ENCODE measurements at places on chromosomes 6 and 20.
A peak's percentile ranks its signal among the peaks of the same experiment; 100 is the strongest.

DNA sequence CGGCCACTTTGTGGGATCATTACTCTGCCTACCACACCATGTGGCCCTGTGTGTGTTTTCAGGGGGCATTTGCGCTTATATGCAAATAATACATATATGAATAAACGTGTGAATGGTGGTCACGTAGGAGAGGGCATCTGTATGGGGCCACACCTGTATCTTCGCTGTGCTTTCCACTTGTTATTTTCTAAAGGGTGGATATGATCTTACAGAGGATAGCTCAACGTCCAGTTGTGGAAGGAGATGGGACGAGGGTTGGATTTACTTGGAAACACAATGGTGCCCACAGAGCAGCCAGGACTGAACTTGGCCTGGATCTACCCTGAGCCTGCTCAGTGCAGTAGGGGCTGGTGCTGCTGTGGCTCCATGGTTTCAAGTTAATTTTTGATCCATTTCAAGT lies 93.3 kb downstream of the YTHDF1 start:
- no peak for DNase-seq

- DNase-seq, result no peak
Measured at GRCh38 chr20:48451401-48451800, 376.4 kb downstream of the PREX1 start.

DNA sequence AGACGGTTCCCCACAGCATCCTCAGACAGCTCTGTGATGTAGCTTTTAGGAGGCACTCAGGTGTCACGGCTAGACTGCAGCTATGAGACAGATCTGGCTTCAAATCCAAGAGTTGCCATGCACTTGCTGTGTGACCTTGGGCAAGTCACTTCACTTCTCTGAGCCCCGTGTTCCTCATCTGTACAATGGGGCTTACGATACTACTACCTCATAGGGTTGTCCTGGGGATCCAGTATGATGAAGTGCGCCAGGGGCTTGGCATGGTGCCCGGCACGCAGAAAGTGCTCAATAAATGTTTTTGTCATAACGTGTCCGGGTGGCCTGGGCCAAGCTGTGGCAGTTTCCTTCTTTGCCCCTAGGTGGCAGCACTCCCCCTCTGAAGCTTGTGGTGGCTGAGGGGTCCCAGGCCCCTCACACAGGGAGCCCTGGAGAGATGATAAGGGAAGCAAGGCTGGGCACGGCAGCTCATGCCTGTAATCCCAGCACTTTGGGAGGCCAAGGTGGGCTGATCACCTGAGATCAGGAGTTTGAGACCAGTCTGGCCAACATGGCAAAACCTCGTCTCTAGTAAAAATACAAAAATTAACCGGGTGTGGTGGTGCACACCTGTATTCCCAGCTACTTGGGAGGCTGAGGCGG lies 19.1 kb upstream of the CHMP4B start:
- DNase-seq, result peak; percentile 76

DNA sequence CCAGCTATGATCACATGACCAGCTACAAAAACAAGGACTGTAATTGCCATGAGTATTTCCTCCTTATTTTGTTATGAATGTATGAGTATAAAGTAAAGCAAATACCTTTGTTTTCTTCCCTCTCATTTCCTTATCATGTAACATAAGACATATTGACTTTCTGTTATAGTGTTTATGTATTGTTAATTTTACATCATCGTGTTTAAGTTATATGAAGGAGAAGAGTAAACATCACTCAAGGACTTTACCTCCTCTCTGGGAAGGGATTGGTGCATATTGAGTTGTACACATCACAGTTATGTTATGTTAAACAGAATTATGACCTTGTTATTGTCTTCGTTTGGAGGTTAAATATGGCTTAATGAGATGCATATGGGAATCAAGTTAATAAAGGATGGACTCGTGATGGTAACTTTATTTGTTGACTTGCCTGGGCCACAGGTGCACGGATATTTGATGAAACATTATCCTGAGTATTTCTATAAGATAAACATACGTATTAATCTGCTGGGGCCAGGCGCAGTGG lies 57.3 kb upstream of the CNKSR3 start:
- no peak for DNase-seq

DNA sequence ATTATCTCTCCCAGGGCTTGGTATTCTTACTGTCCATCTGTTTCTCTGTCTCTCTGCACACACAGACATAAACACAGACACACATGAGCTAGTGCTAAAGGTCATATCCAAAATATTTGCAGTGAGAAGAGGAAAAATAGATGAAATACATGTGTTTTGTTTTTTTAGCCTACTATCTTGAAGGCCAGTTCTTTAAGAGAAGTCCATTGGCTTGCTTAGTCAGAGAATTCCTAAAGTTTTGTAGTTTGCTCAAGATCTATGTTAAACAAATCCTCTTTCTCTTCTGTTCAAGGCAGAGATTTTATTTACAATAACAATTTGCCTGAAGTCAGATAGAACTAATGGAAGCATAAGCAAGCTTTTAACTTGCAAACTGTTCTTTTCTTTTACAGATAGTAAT lies 120.0 kb upstream of the AKIRIN2 start:
- no peak for DNase-seq

DNA sequence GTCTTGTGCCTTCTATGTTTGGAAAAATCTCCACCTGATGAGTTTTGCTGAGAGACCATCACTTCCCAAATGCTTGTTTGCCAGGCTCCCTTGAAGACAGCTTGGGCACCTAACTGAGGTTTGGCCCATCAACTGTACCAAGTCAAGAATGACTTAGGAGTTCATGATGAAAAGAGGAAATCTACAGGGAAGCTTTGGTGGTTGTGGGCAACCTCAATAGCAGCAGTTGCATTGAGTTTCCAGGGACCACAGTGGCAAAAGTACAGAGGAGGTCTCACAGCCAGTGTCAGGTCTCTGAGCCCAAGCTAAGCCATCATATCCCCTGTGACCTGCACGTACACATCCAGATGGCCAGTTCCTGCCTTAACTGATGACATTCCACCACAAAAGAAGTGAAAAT lies 49.7 kb upstream of the PHACTR1 start:
- no peak for DNase-seq

- DNase-seq, result peak; percentile 42
Measured at GRCh38 chr6:15365273-15365687, 119.4 kb downstream of the JARID2 start.

DNA sequence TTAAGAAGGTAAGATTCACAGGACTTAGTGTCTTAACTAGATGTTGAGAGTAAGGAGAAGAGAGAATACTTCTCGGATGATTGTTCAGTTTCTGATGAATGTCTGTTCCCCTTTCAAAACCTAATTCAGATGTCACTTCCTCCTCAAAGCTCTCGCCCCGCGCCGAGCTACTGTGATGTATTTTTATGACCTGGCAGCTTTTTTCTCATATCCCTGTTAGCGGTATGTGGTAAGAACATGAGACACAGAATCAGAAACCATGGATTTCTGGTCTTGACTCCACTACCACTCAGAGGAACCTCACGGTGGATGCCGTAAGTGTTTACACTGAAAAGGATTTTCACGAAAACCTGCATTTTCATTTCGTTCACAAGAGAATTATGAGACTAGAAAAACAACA lies 48.4 kb downstream of the CEP43 start:
- DNase-seq, result peak; percentile 73

DNA sequence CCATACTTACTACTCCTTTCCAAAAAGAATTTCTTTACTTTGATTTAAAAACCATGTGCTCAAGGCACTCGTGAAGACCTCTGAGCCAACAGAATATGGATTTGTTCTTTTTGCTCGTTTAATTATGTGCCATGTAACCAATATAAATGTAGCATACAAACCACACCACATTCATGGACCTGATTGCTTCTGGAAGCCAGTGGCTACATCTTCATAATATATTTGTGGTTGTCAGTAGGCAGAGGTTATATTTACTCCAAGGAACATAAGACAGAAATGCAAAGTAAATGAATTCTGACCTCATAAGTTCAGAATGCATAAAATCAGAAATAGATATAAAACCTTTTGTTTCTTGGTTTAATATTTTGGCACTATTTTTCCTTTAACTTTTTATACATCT lies 373.0 kb downstream of the HDGFL1 start:
- DNase-seq, result no peak

DNA sequence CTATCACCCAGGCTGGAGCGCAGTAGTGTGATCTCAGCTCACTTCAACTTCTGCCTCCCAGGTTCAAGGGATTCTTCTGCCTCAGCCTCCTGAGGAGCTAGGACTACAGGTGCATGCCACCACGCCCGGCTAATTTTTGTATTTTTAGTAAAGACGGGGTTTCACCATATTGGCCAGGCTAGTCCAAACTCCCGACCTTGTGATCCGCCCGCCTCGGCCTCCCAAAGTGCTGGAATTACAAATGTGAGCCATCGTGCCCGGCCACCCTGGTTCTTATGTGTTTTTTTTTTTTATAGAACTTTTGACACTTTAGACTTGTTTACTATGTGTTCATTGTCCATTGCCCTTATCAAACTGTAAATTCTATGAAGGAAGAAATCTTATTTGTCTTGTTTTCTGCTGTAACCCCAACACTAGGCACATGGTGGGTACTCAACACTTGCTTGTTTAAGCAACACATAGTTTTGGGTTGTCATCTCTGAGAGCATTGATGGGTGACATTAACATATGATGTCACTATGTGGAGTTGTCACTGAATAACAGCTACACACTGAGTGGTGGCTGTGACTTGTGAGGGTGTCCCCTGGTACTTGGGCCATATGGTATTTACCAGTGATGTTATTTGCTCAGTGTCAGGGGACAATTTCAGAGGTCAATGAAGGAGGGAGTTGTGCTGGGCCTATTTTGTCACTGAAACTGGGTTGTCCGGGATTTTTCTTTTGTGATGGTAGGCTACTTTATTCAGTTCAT lies 1.5 kb upstream of the PXMP4 start:
- DNase-seq, result no peak

DNA sequence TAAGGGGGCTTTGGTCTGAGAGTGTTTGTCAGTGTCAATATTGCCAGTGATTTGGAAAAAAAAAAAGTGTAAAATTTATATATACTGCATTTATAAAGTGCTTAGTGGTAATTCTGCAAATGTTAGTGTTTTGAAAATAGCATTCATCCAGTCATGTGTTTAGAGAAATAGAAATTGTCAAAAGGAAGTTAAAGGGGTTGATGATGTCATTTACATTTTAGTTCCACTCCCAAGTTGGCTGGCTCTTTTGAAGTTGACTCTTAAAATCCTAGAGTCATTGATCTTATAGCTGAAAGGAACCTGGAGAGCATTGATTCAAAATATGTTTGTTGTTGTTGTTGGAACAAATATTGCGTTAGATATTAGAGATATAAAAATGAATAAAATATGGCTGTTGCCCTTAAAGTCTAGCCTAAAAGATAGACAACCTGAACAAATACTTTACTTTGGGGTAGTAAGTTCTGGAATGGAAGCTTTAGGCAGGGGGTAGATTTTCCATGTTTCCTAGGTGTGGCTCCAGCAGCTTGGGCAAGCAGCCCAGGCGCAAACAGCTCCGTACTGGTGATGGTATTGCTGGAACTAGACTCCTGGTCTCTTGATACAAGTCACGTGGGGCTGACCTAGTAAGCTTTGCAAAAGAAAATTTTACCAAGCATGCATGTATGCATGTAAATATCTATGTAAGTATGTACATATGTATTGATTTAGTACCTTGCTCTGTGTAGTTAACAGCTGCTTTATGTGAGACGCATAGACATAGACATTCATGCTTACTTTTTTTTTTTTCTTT lies 46.3 kb downstream of the HIVEP1 start:
- no peak for DNase-seq

GRCh38 chr6:109799664-109800063 lies 108.6 kb downstream of the FIG4 start:
- no peak for DNase-seq

- no peak for DNase-seq
Measured at GRCh38 chr6:23036406-23036983, 467.1 kb downstream of the HDGFL1 start.

DNA sequence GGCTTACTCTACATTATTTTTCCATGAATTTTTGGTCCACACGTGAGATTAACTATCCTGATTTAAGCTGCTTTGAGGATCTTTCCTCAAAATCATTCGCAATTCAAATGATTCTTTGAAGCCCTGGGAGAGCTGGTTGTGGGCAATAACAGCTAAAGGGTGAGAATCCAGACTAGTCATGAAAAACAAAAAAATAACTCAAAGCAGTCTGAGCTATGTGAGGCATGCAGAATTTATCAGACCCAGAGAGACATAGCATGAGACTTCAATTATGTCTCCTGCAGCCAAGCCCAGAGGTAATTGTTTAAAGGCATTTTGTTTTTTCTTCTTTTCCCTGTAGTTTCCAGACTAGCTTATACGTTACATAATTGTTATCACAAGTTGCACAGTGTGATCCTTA lies 517.3 kb upstream of the PTCHD4 start:
- DNase-seq, result no peak

DNA sequence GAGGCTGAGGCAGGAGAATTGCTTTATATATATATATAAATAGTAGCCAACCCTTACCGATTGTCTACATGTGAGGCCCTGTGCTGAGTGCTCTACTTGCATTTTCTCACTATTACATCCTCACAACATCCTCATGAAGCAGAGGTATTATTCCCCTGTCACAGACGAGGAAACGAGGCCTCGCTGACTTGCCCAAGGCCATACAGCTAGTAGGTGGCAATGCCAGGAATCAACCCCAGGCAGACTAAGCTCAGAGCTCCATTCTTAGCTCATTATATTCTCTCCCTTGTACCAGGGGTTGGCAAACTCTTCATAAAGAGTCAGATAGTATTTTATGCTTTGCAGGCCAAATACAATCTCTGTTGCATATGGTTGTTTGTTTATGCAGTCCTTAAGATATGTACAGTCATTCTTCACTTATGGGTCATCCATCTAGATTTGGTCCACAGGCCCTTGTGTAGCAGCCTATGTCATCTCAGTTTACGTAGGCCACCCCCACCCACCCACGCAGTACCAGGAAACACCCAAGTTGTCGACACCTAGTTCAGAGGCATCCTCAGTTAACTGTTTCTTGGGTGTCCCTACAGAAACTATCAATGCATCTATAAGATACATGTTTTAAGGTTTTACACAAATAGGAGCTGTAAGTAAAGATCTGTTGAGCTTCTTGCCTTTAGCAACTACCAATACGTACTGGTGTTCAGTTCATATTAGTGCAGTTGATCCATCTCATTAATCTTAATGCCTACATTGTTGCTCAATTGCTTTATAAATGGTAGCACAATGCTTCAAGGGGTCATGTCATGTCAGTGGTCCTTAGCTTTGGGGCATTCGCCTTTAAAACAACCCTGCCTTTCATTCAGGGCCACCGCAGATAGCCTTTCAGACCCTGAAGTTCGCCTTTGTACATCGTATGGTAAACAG lies 3.0 kb downstream of the CASS4 start:
- DNase-seq, result peak; percentile 75

GRCh38 chr20:10075606-10076005 lies 40.8 kb downstream of the ANKEF1 start:
- no peak for DNase-seq

GRCh38 chr20:19706463-19706862 lies 51.6 kb upstream of the RIN2 start:
- DNase-seq, result no peak

- peak; percentile 32 for DNase-seq
Measured at GRCh38 chr20:34871966-34872621, 562 bp downstream of the GGT7 start.

- no peak for DNase-seq
Measured at GRCh38 chr6:17015144-17015543, 86.7 kb upstream of the STMND1 start.

Data from activated T-cell treated with anti-CD3 and anti-CD28 coated beads, Interleukin-2, amount 50 U/mL, for 48 hours (primary cell).